ENCODE measurements at places on chromosomes 4 and X. TPM values are rescaled to one million over a fixed set of nuclear protein-coding genes. Genes with fewer than 3 reads are reported as not detected.

GRCh38 chr4:61750810-61751209 lies 550.7 kb downstream of the ADGRL3 start:
- no peak for DNase-seq

PCDH10 gene
- not detected for polyA plus RNA-seq

- no peak for DNase-seq
Measured at GRCh38 chr4:186304866-186305505, 39.0 kb downstream of the F11 start.

GRCh38 chrX:121649417-121649816 lies 602.0 kb downstream of the GLUD2 start:
- DNase-seq = no peak

WDFY3 gene
- 19.9 TPM for polyA plus RNA-seq

DNA sequence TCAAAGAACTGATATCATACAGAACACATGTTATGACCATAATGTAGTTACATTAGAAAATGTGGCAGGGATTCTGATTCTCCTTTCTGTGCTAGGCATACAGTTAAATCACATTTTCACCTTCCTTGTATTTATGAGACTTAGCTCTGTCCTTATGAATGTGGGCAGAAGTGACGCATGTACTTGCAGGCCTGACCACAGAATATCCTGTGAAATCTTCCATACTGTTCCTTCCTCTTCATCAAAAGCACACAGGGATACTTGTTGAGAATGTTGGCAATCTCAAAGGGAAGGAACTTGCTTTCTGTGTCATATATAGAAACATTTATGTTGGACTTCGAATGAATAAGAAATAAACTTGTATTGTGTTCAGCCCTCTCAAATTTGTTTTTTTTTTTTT lies 17.2 kb upstream of the MYOZ2 start:
- DNase-seq = no peak

GPC3 gene
- 3,263 TPM for polyA plus RNA-seq

DNA sequence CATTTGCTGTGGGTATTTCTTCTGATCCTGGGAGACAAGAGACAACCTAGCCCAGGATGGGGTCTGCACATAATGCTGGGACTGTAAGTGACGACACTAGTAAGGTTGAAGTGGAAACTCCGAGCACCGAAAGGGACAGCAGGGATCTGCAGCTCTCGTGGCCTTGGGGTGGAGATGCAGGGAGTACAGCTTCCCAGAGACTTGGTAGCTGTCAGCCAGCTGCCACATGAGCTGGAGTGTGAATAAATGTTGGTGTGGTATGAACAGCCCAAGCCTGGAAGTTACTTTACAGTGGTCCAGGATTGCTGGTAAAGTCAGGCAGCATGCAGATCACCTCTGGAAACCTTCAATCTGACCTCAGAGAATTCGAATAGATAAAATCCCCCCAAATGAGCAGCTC lies 97.6 kb downstream of the FAM193A start:
- DNase-seq = no peak

PPP4R3C gene
- polyA plus RNA-seq = not detected

Data from HepG2 (cell line).